ENCODE measurements at places on chromosomes 12 and 14.

DNA sequence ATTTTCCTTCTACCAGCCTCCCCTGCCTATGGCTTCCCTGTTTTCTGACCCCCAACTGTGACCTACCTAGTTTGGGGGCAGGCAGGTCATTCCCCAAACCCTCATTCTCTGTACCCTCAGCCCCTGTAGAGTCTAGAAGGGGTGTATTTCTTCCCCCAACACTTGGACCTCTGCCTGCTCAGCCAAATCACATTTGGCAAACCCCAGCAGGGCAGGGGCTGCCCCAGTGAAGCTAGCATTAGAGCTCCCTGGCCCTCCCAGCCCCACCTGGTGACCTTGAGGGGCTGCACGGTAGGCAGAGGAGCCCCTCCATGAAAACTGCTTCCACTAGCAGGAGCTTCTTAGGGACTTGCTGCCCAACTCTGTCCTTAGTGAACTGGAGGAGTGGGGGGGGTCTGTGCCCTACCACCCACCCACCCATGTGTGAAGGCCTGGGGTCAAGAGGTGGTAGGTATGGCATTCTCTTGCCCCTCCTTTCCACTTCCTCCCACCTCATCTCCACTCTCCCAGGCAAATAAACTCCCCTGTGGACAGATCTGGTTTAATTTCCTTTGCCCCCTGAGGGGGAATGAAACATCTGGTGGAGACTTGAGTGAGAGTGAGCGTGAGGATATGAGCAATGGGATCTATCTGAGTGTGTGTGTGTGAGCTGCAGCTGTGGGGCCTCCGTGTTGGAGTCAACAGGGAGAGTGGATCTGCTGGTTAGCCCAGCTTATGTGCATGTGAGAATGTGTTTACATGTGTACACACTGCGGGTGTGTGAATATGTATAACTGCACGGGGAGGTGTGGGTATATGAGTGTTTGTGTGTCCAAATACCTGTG, 1.6 kb downstream of the NXPH4 start:
- no peak for DNase-seq

- no peak for DNase-seq
These were observed 7.1 kb downstream of the NCOR2 start for GRCh38 chr12:124560146-124560890.

GRCh38 chr12:10213168-10214135, 775 bp downstream of the GABARAPL1 start:
- DNase-seq: peak; percentile 38

DNA sequence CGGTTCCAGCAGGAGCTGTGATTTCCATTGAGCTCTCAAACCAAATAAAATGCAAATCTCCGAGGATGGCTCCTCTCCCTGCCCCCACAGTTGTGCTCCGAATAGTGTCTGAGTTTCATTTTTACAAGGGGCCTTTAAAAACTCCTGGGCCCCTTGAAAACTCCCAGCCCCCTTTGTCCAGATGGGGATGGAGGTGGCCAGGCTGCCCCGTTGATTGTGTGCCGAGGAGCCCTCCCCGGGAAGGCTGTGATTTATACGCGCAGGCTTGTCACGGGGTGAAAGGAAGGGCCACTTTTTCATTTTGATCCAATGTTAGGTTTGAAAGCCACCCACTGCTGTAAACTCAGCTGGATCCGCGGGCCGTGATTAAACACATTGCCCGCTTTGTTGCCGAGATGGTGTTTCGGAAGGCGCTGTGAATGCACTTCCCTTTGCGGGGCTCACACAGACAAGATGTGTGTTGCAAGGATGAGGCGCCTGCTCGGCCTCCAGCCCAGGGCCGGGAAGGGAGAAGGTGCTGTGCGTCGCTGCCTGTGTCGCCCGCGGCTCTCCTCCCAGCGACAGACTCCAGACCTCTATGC, 98.8 kb downstream of the TMEM132C start:
- DNase-seq: no peak

DNA sequence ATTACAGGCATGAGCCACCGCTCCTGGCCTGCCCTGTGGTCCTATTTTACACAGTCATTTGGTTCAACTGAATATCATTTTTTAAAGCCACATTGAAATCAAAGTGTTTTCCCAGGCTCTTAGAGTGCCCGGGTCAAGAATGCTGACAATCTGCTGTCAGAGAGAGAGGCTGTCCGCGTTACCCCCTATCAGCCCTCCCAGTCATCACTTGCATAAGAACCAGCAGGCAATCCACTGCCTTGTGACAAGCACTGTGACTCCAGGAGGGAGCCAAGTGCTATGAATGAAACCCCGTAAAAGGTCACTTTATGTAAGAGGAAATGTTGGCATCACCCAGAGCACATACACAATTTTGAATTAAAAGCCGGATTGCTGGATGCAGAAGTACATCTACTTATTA, 13.5 kb downstream of the PHLDA1 start:
- no peak for DNase-seq

DNA sequence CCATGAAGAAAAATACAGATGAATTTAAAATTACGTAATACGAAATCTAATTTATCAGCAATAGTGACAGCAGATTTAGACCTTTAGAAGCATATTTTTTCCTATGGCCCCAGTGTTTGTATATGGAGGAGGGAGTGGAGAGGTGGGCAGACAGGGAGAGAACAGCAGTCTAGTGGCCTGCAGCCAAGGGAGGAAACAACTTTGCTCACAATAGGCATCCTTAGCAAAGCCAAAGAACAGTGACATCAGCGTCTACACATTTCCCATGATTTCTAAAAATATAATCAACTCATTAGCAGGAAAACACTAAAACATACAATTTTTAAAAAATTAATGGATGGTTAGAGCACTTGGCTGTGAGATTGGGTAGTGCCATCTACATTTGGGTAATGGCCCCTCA, 622.6 kb upstream of the ATP2B1 start:
- DNase-seq: no peak

DNA sequence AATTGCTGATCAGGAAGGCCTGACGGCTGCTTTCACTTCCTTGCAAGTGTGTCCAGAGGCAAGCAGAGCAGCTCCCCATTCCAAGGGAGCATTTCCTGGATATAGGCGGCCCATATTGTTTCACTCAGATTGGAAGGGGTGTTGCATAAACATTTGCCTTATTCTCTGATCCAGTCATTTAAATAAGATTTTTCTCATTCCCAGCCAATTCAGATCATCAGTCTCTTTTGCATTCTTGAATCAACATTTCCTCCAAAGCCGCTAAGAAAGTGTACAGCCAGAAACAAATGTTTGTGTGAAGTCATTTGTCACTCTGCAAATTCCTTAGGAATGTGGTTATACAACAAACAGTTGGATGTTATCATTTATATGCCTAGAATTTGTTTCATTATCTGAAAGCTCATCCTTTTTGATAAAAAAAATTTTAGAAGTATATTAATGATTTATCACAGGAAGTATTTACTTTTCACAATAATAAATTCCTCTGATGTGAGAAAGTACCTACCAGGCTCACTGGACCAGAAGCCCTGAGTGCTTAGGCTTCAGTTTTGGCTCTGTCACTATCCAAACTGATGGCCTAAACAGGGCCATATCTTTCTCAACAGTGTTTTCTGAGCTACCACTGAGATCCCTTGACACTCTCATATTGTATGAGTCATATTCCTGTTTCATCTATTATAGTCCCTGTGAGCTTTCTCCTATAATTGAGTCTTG, 379.6 kb downstream of the CCDC91 start:
- no peak for DNase-seq

- no peak for DNase-seq
These were observed 14.8 kb upstream of the PPP1R1A start for GRCh38 chr12:54603173-54603814.

GRCh38 chr14:46377305-46377704, 274.3 kb downstream of the RPL10L start:
- DNase-seq: no peak

DNA sequence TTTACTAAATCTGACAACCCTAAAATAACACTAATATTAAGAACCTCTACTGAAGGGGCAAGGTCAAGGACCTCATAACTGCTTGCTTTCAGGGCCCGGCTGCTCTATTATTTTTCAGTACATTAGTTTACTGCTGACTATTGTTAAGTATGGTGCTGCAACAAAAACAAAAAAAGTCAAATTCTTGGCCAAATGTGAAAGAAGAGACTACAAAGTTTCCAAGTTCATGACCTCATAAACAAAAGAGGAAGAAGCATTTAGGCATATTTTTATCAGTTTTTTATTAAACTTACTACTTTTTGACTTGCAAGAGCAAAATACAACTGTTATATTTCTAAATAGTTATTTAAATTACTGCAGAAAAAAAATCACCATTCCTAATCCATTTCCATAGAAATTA, 109.8 kb upstream of the GPHB5 start:
- DNase-seq: no peak

- DNase-seq: no peak
These were observed 49.8 kb downstream of the RIN3 start for GRCh38 chr14:92563359-92563758.

DNA sequence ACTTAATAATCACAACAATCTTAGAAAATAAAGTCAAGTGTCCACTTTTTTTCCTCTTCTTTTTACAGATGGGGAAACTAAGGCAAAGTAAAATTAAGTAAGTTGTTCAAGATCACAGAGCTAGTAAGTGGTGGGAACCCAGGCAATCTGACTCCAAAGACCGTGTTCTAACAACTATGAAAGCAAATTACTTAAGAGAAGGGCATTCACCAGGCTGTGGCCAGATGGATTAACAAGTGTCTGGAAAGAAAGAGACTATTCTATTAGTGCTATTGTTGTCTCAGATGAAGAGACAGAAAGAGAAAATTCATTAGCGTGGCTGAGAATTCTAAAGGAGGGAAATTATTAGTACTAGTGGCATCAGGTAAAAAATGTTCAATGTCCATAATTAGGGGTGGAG, 48.5 kb downstream of the FGD6 start:
- DNase-seq: no peak

DNA sequence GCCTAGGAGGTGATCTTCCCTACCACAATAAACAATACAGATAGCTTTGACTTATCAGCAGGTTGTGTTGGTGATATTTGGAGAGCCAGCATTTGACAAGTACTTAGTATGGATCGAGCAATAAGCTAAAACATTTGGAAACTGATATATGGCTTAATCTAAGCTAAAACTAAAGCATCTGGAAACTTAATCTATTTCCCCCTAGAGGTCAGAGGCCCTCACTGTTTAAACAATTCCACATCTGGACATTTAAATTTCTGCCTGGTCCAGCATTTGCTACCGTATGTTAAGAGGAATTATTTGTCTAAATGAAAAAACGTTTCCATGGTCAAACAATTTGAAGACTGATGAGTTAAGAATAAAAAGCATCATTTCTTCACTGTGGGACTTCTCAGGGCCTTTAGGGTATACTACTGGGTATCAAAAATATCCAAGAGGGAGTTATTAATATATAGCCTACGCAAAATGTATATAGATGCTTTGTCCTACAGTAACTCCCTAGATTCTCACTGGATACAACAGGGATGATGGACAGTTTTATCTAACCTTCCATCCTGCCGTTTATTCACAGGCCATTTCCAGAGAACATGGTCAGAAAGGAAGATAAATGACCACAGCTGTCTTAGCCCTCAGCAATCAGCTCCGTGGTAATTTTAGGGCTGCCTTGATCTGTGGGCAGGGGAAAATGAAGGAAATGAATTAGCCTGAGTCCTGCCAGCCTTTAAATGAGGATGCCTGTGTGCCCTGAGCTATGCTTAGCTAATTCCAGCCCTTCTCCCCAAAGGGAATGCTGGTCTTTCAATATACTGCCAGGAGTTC, 135.4 kb upstream of the NUDT4 start:
- no peak for DNase-seq

- DNase-seq: no peak
These were observed 89.1 kb downstream of the C12orf75 start for GRCh38 chr12:105419606-105420005.

GRCh38 chr12:20211541-20211940, 156.8 kb upstream of the PDE3A start:
- DNase-seq: no peak

DNA sequence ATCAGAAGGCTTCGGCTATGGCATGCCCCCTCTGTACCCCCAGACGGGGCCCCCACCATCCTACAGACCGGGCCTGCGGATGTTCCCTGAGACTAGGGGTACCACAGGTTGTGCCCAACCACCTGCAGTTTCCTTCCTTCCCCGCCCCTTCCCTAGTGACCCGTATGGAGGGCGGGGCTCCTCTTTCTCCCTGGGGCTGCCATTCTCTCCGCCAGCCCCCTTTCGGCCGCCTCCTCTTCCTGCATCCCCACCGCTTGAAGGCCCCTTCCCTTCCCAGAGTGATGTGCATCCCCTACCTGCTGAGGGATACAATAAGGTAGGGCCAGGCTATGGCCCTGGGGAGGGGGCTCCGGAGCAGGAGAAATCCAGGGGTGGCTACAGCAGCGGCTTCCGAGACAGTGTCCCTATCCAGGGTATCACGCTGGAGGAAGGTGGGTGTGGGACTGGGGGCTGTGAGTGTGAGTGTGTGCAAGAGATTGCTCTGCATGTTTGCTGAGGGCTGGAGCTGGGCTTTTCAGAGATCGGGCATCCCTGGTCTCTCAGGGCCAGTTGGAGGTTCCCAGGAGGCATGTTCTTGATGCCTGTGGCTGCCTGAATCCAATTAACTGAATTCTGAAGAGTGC, 8.6 kb downstream of the NFATC4 start:
- no peak for DNase-seq

- DNase-seq: peak; percentile 80
These were observed 16.5 kb downstream of the SELPLG start for GRCh38 chr12:108616941-108617858.

DNA sequence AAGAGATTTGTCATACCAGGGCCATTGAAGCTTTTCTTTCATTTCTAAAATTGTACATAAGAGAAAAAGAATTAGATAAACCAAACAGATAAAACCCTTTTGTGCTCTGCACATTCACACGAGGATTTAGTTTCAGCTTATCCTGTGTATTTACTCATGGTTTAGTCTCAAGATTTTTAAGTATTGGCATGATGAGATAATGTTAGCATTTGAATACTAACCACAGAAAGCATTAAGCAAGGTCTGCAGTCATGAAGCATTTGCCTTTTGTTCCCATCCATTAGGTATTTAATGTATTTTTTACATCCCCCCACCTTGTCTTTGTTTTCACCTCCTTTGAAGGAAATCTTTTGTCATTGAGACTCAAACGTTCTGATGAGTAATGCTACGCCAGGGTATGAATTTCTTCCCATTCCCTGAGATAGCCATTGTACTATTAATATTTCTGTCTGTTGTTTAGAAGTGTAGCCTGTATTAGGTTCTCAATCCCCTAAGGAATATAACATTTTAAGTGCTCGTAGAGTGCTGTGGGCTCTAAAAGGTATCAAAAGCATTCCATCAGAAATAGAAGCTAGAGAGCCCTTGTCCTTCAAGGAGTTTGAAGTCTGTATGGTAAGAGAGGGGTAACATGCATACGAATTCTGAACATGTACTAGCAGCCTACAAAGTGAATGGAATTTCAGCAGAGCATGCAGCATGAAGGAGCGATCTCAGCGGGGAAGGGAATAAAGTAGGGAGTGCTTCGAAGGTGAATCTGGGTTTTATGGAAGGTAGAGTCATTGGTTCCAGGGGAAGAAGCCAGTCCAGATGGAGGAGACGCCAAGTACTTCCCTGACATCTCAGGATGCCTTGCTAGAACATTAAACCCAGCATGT, 22.3 kb downstream of the CRADD start:
- no peak for DNase-seq

DNA sequence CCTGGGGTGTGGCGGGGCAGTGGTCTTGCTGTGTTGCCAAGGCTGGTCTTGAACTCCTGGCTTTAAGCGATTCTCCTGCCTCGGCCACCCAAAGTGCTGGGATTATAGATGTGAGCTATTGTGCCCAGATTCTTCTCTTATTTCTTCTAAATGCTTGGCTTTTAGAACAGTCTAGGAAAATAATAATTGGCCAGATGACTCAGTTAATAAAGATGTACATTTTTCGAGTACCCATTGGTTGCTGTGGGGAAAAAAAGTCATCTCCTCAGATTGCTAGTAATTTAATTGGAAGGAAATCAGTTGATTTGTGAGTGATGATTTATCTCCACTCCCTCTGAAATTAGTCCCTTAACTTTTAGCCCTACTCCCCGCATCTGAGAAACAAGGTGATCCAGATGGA, 45.5 kb downstream of the CHST11 start:
- DNase-seq: no peak
